NCI-H2081 treated with DMSO at 0.1 percent for 48 hours (cell line): ENCODE measurements at places on chromosomes 1 and 21.

- DNase-seq = no peak
Measured at GRCh38 chr1:218355278-218355677, 10.1 kb downstream of the TGFB2 start.

DNA sequence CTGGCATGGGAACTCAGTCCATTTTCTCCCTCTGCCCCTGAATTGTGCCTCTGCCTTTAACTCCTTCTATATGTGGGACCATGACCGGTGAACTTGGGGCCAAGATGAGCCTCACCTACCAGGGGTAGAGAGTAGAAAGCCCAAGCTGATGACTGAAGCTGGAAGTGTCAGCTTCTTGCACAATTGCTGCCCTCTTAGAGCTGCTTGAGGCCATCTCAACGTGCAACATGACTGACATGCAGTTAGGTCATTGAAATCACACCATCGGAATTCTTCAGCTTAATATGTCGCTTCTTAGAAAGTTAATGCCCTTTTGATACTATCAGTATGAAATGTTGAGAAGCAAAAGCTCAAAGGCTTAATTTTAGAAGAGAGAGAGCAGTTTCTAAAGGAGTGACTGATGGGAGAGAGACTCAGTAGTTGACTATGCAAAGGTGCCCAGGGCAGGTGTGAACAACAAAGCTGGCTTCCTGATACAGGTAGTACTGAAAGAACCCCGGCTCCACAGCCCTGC, 89.4 kb upstream of the UBE2U start:
- no peak for DNase-seq

- no peak for DNase-seq
Measured at GRCh38 chr1:170307426-170307825, 161.7 kb downstream of the NTMT2 start.

DNA sequence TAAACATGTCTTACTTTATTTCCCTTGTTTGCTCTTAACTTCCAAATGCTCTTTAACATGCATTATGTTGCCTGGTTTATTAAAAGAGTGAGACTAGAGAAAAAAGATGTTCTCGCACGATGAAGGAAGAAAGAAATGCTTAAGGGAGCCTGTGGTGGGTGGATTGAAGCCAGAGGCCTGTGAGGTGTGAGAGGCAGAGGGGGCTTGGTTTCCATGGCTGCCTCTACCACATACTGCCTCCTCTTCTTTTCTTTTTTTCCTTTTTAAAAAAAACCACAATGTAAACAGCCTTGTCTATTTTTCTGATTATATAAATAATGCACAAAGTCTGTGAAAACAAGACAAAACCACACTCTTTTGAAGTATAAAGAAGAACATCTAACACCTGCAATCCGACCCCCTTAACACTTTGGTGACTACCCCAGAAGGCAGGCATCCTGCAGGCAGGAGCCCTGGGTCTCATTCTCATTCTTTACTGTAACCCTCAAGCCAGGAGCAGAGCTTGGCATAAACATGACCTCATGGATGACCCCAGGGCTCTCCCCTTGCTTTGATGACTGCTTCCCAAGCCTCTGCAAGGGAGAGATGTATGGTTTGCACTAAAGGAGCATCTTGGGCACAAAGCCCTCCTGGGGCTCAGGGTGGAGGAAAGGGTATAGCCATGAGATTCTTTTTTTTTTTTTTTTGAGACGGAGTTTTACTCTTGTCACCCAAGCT, 10.1 kb upstream of the PARP1 start:
- no peak for DNase-seq

DNA sequence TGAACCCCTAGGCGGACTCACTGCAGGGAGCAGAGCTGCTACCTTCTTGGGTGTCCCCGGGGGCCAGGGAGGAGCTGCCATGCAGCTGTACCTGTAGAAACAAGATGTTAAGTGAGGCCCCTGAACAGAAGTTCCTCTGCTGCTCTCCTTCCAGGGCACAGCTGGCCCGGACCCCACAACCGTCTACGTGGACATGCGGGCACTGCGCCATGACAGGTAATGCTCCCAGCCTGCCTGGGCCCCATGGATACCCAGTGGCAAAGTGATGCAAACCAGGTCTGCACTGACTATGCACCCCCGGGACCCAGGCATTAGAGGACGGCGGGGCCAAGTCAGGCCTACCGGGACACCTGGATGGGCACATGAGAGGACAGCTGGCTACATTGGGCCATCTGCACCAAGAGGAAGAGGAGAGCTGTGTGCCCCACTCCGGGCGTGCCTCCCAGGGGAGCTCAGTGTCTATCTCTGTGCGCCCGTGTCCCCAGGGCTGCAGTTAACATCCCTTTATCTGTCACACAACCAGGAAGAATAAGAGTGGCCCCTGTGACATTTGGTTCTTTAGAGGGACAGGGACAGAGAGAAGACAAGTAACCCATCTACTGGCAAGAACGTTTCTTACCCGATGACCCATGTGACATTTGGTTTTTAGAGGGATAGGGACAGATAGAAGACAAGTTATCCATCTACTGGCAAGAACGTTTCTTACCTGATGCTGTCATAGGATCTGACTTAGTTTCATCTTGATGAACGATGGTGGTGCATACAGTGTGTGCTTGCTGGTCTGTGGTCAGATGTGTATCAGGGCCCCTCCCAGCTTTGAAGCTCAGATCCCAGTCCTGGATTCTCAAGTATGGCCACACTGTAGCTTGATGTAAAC, 44.1 kb downstream of the S100B start:
- no peak for DNase-seq

GRCh38 chr1:114585231-114585630, 3.8 kb upstream of the BCAS2 start:
- DNase-seq = no peak

DNA sequence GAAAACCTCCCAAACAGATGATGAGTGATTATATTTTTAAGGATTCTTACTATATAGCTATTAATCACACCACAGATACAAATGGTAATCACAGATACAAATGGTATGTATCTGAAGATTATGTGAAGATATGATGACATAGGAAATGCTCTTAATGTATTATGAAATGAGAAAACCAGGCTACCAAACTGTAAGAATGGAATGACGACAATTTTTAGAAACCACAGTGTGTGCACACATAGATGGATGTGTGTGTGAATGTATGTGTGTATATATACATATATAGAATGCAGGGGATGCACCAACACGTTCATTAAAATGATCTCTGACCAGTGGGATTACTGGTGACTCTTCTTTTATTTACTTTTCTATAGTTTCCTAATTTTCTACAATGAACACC, 21.5 kb upstream of the ENAH start:
- DNase-seq = no peak

- DNase-seq = no peak
Measured at GRCh38 chr1:7007902-7008301, 222.6 kb downstream of the CAMTA1 start.

DNA sequence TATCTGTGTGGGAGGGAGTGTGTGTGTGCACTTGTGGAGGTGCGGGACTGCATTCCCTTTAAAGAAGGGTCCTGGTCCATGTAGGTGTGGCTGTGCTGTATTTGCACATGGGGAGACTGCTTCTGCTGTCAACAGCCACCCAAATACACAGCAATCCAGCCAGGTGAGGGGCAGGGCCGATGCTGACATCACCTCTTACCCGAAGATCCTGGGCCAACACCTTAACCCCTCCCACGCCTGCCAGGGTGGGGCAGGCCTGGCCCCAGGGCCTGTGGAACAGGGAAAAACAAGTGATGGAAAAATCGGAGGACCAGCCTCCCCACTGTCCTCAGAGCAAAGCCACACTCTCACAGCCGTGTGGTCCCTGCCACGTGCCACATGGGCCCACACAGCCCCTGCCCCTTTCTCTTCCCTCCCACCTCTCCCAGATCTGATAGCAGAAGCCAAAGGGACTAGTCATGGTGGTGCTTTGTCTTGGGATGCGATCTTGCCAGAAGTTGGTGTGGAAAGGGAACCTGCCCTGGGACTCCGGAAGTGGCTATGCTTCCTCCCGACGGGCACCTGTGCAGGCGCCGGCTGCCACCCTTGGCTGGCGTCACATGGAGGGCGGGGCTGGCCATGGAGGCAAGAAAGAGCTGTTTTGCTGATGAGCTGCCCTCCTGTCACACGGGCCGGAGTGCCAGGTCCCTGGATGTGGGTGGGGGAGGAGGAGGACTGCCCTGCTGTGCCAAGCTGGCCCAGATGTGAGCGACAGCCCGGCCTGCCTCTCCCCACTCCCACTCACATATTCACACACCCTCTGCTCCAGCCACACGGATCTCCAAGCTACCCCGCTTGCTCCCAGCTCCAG, 7.8 kb upstream of the CASZ1 start:
- no peak for DNase-seq

GRCh38 chr1:56780826-56781225, 38.4 kb downstream of the FYB2 start:
- no peak for DNase-seq

- no peak for DNase-seq
Measured at GRCh38 chr1:147545133-147545532, 3.8 kb downstream of the BCL9 start.

DNA sequence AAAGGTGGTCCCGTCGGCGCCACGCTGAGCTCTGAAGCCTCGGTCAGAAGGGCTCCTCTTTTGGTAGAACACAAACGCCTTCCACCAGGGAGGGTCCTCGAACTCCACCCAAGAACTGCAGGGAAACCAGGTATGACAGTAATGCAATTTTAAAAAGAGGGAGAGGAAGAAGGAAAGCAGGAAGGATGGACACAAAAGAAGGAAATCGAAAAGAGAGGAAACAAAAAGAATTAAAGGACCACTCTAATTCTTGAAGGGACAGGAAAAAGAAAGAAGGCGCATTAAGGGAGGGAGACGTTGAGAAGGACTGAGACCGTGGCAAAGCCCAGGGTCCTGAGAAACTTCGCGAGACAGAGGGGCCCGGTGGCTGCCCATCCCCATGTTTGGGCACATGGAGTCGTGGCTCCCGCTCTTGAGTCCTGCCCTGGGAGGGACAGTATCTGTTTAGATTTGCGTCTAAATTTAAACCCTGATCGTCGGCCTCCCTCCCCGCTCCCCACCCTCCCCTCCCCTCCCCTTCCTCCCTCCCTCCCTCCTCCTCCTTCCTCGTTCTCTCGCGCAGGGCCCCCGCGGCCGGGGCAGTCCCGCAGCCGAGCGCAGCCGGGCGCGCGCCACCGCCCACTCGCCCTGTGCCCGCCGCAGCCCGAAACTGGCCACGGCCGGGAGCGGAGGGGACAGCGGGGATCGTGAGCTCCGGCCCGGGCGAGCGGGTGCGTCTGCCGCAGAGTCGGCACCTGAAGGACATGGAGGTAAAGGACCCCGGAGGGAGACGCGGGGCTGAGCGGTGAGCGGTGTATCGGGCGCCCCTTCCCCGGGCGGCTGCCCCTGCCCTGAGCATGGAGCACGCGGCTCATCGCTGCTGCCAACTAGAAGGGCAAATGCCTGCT, at the start of gene RCSD1:
RCSD1 (plus strand) TSS at position 552 of the 887 bp plus-strand sequence; CDS start at position 744, 192 bp downstream.
- no peak for DNase-seq

DNA sequence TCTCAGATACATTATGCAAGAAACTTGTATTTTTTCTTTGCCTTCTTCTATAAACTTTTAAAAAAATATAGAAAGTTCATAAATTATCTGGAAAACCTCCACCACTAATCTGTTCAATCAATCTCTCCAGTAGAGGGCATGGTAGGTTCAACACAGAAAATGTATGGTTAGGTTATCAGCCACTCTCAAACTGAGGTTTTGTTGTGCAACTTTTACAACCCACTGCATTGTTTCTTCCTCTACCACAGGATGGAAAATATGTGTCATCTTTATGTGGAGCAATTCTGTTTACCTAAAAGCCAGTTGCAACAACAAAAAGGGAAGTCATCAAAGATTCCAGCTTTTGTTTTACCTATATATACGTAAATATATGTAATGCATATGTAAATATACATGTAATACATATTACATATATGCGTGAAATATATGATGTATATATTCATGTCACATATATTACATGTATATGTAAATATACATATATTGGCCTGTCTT, 3.0 kb upstream of the RGS2 start:
- peak; percentile 17 for DNase-seq

- no peak for DNase-seq
Measured at GRCh38 chr1:1110561-1110971, 5.3 kb downstream of the C1orf159 start.

- no peak for DNase-seq
Measured at GRCh38 chr1:19240673-19241538, 10.4 kb downstream of the EMC1 start.

- DNase-seq = no peak
Measured at GRCh38 chr21:37087188-37087587, 14.1 kb downstream of the TTC3 start.

- peak; percentile 71 for DNase-seq
Measured at GRCh38 chr1:119647734-119648619, at the start of gene ZNF697. TSS of gene ZNF697 (minus strand) at chr1:119648266. CDS start at chr1:119626100, 22,166 bp downstream.

- no peak for DNase-seq
Measured at GRCh38 chr1:157438613-157439012, 113.7 kb downstream of the FCRL5 start.
